Stimulated activated CD8-positive, alpha-beta memory T cell treated with anti-CD3 and anti-CD28 coated beads, Interleukin-15, amount 100 ng/mL, for 24 hours (primary cell): ENCODE measurements at places on chromosomes 2 and 18.

DNA sequence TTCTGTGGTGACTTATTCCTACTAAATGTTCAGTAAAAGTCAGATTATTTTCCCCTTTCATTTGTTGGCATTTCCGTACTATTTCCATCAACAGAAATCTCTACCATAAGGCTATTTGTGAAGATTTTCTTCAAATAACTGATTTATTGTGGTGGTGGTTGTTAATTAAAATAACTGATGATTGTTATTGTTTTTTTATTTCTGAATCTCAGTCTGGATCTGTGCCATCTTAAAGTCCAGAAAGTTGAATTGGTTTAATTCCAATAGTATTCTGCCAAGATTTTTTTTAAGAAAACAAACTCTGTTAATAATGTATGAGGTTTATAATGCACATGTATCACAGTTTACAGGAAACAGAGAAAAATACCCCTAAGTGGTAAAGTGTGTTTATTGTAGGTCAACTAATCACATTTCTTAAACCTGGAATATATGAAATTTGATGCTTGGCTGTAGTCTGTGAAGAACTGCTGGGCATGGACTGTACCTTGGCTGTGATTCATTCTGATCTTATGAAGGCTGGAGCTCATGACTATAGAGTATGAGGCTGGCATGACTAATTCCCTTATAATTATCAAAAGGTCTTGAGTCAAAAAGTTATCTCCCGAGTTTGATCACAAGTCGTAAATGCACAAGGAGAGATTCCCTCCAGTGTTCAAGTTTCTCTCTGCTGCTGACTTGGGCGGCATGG is 134.2 kb upstream of the RND3 start:
- DNase-seq = no peak

GRCh38 chr2:15050483-15050882 is 418.0 kb downstream of the LRATD1 start:
- DNase-seq = no peak

DNA sequence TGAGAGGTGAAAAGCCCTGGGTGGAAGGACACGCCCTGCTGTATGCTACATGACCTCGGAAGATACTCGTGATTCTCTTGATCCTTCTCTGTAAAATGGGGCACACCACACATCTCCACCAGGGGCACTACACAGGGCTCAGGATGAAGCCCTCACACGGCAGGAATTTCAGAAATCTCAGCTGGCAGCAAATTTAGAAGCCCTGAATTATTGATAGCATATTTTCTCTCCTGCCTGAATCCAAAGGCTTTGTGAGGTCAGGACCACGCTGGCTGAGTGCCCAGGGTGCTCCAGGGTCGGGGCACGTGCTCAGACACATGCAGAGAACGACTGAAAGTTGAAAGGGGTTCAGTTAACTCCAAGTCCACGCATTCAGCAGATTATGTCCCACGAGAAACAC is 42.1 kb upstream of the GALR1 start:
- DNase-seq = no peak

- no peak for DNase-seq
Observed at GRCh38 chr2:189408294-189408693, 33.0 kb upstream of the WDR75 start.

DNA sequence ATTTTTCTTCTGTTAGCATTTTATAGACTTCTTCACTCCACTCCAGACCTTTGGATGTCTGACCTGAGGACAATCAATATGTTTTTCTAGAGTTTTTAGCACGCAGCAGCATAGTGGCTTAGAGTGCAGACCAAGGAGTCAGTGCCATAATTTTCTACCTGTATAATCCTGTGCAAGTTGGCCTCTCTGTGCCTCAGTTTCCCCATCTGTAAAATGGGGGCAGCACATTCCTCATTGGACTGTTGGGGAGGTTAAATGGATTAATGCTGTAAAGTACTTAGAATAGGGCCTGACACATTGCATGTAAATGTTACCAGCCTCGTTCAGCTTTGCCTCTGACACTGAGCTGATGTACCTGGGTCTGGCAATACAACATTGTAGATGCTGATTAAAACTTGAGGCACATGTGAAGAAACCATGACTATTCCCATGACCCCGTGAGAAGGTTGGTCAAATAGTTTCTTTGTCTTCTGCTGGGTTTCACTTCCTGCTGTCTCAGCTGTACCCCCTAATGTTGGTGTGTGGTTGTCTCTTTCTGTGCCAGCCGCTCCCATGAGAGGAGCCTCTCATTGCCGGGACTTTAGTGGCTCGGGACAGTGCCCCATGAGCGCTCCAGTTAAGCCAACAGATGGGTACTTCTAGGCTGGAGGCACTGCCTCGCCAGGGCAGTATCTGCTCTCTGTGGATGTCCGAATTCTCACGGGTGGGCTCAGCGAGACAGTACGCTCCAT is 125.3 kb downstream of the SH3RF3 start:
- DNase-seq = no peak

DNA sequence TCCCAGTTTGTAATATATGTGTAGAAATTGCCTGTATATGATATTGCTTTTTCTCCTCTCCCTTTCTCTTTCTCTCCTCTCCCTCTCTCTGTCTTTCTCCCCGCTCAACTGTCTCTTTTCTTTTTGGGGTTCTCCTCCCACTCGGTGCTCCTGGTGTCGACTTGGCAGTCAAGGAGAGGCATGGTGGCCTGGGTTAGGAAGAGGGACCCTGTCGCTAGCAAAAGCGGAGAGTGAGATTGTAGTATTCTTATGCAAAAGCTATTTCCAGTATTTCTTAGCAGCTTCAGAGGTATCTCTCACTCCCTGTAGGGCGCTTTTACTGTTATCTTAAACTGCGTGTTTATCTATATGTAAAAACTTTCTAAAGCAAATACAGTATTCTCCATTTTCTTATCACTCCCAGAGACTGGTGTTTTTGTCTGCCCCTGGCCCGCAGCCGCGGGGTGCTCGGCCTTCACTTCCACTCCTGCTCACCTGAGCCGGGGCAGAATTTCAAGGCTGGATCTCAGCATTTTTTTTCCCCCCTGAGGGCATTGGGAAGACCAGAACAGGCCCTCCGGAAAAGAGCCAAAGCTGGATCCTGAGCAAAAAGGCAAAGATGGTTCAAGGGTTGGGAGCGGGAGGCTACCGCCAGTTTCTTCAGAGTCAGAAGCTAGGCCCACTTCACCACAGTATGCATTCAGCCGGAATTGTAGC is 4.3 kb downstream of the SIX3 start:
- DNase-seq = no peak

DNA sequence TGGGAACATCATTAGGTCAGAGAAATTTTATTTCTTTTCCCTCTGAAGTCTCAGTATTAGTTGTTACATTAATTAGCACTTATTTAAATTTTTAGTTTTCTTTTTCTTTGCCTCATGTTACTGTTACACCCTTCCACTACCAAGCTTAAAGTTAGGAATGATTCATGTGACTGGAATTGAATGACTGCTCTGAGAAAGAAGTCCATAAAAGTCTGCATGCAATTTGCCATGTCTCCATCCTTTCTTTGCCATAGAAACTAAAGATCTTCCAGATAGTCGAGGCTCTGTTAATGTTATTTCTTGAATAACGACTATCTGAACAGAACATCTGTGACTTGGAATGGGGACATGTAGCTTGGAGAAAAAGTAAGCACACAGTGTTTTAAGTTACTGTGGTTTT is 1269.8 kb upstream of the PIK3C3 start:
- no peak for DNase-seq

- no peak for DNase-seq
Observed at GRCh38 chr2:223469270-223470046, 132.7 kb downstream of the SCG2 start.
